ENCODE measurements at places on chromosomes 3 and 15. TPM values are rescaled to one million over a fixed set of nuclear protein-coding genes. Genes with fewer than 3 reads are reported as not detected.

The ZMYND10 gene
- total RNA-seq: 2.6 TPM

- peak; percentile 69 for DNase-seq
These were observed 56.3 kb downstream of the APBA2 start for GRCh38 chr15:28942046-28942445.

The GP9 gene
- total RNA-seq: not detected

DNA sequence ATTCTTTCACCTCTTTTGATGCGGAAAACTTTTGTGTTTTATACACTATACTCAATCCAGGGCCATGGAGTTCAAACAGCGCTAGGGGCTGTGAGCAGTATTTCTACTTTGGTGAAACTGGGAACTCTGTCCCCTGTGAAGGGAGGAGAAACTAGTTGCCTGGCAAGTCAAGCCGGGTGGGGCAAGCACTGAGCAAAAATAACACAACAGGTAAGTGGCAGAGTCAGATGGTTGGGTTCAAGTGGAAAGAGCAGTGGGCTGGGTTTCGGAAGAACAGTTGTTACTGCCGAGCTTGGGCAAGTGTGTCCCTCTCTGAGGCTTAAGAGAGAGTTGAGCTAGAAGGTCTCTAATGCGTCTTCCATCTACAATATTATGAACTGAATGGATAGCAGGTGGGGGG is 59.7 kb upstream of the ROPN1 start:
- no peak for DNase-seq

- DNase-seq: no peak
These were observed 2.5 kb upstream of the DPH6 start for GRCh38 chr15:35548435-35548834.

The NUP210 gene
- total RNA-seq: 142 TPM

DNA sequence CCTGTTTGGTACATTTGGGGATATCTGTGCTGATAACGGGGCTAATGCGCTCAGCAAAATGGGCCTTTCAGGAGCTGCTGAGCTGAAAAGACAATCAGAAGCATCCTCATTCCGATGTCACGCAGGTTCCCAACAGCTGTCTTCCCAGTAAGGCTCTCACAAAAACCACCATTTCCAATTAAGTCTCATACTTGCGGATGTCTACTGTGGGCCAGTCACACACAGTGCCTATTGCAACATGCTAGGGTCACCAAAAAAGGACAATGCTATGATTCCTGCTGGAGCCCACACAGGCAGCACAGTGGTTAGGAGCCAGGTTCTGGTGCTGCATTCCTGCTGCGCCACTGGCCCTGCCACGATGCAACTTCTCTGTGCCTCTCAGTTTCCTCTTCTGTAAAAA is 16.4 kb upstream of the LDHAL6B start:
- DNase-seq: no peak

The TCTA gene
- total RNA-seq: 12.4 TPM

GRCh38 chr15:64348455-64348854 is 7.5 kb downstream of the CSNK1G1 start:
- no peak for DNase-seq

The A4GNT gene
- total RNA-seq: not detected

DNA sequence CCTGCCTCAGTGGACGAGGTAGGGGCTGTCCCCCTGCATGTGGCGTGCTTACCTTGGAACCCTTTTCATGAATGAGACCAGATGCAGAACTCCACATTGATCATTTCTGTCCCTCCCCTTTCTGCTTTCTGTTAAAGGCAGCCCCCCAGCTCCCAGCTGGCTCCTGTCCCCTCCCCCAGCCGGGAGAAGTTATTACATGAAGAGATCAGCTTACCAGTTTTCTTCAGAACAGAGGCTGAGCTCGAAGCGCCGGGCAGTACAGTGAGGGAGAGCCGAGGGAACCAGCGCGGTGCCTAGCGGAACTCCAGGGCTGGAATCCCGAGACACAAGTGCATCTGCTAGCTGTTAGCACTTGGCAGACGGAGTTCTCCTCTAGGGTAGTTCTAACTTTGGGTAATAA is 263.3 kb upstream of the NR2E3 start:
- DNase-seq: no peak

The CDCP1 gene
- 0.32 TPM for total RNA-seq

The LTK gene
- 0.81 TPM for total RNA-seq

GRCh38 chr3:178479860-178480259 is 56.4 kb upstream of the KCNMB2 start:
- DNase-seq: no peak

The ERICH6 gene
- not detected for total RNA-seq

DNA sequence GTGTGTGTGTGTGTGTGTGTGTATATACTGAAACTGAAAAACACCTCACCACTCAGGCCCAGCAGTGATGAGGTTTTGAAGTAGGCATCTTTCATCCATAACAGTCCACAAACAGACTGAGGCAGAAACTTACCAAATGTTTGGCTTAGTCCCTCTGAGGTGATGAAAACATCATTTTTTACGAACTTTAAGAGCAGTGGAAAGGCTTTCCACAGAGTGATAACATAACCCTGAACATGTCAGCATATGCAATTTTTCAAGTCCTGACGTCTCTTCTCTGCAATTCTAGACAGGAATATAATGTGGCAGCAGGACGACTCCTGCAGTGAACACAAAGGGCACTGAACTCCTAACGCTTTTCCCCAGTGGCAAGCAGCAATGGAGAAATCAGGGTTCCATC is 247.0 kb upstream of the THBS1 start:
- DNase-seq: no peak

The UBE2E2 gene
- 23.2 TPM for total RNA-seq

DNA sequence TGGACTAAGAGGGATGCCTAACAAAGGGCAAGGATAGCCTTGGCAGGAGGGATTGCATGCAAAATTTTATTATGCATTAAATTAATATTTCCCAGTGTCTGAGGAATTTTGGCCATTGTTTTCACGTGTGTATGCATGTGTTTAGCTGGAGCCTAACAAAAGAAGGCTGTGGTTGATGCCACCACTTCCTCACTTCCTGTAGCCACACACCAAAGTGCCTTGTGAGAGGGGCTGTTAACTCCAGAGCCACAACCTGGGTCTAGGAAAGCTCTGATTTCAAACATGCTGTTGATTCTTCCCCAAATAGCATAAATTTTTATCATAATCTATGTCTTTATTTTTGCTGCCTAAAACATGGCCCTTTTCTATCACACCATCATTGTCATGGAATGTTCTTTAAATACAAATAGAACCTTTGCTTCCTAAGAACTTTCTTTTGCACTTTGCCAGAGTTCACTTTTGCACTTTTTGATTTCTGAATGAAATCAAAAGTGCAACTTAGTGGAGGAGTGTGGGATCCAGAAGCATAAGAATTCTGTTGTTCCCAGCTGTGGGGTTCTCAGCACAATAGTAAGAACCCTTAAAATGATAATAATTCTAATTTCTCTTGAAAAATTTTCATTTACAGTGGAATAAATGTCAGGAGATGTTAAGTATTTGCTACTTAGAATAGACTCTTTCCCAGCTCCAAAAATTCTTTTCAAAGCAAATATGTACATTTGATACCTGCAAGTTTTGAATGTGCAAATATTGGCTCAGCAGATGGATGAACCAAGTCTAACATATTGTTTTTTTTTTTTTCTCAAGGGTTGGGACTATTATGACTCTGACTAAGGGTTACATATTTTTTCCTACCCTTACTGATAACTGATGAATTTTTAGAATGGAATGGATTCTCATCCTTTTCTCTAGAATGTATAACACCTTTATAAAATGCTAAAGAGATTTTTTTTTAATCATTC is 35.6 kb upstream of the SPTSSB start:
- DNase-seq: peak; percentile 30

- no peak for DNase-seq
These were observed 6.2 kb downstream of the GRK7 start for GRCh38 chr3:141769221-141769894.

The NPAP1 gene
- not detected for total RNA-seq

- DNase-seq: no peak
These were observed 552.9 kb downstream of the MECOM start for GRCh38 chr3:169110633-169111032.

GRCh38 chr15:99037646-99038045 is 30.1 kb upstream of the PGPEP1L start:
- no peak for DNase-seq

The PCOLCE2 gene
- 1.1 TPM for total RNA-seq

DNA sequence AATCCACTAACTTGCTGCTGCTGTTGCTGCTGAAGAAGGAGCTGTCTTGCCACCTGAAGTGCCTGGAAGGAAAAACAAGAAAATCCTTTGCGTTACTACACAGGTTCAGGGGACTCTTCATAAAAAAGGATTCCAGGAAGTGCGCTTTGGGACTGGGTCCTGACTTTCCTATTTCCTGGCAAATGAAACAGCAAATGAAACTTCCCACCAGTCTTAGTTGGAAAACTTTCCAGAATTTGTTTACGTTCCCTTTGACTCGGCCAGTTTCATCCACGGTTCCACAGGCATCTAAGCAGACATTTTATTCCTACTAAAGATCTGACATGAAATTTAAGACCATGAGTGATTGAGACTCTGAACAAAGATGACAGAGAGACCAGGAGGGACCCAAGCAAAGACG is 471.0 kb downstream of the FOXP1 start:
- no peak for DNase-seq

The NOX5 gene
- total RNA-seq: not detected

DNA sequence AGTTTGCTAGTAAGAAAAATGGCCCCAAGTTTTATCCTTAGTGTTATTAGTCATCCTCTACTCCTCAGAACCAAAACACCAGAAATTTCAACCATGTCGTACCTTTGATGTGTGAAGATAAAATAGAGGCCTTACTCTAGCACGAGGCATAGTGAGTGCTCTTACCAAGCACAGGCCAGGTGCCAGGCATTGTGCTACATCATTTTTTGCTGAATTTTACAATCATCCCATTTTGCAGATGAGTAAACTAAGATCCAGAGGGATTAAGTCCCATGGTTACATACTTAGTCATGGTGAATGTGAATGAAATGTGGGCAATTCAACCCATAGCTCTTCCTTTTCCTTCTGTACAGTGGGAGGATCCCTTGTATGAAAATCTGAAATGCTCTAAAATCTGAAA is 15.2 kb downstream of the LMCD1 start:
- no peak for DNase-seq

The GOLGA8S gene
- 0.16 TPM for total RNA-seq

DNA sequence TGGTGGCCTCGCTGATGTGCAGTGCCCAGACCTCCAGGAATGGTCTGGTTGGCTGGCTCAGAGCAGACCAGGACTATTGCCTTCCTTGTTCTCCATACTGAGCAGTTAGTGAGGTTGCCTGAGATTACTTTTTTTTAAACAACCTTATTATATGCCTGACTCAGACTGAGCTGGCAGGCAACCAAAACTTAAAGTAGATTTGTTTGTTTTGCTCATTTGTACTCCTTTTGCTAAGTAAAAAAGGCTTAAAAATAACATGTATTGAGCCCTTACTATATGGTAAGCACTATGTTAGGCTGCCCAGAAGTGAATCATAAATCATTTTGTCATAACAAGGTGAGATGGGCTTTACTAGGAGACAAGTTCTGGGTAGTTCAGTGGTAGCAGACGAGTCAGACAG is 92.4 kb downstream of the GHSR start:
- no peak for DNase-seq

DNA sequence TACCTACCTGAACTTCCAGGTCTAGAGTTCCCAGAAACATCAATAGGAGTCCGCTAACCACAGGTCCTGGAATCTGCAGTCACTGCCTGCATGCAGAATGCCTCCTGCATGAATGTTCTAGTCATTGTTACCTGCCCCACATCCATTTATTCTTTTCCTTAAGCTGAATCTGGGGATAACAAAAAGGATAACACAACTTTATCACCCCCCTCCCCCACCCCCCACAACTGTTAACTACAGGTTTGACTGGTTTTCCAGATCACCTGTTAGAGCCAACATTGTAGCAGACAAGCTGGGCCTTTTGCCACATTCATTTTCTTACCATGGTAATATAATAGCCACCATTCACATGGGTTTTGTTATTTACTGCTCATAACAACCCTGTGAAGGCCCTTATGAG is 4.6 kb upstream of the CTSH start:
- DNase-seq: no peak

The GP5 gene
- total RNA-seq: 0.83 TPM

The SERINC4 gene
- total RNA-seq: not detected

DNA sequence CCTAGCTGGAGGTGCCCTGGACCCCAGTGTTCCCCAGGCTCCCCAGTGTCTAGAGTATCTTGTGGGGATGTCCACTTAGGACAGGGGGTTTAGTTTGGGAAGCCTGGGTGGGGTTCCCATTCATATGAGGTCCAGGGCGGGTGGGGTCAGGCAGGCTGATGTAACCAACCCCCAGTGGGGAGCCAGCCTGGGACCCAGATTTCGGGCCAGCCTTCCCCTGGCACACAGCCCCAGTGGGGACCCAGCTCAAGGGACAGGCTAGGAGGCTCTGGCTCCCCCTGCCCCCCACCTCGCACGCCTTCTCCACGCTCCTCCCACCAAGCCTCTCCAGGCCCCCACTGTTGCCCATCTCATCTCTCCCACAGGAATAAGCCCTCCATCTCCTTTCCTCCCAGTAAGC is 323.5 kb downstream of the UACA start:
- DNase-seq: no peak

GRCh38 chr3:60919296-60919695 is 332.0 kb downstream of the FHIT start:
- DNase-seq: no peak

DNA sequence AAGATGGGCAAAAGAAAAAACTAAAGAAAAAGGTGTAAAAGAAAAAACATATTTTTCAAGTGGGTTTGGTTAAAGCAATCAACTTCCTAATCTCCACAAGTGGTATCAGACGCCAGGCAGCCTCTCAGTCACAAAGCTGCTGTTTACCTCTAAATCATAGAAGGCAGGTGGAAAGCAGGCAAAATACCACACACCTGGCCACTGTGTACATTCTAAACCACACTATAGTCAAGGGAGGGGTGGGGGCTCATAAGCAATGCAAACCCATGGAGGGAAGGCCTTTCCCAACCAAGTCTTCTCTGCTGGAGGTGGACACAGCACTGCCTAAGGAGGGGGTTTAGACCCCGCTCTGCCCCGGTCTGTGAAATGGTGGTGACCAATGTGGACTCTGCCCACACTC is 50.4 kb downstream of the MCF2L2 start:
- DNase-seq: no peak

DNA sequence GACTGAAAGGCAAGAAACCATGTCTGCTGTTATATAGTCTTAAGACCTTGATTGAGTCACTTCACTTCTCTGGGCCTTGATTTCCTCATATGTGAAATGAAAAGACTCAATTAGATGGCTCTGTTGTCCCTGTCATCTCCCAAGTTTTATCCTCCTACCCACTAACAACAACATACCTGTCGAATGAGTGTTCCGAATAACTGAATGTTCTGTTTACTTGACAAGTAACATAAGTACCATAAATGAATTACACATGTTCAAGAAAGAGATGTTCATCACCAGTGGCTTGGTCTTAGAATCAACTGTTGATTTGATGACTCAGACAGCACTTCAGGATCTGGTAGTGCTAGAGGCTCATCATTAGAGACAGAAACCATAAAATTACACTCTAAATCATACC is 311.7 kb downstream of the VPS13C start:
- DNase-seq: no peak

Data from activated CD8-positive, alpha-beta T cell treated with anti-CD3 and anti-CD28 coated beads for 36 hours (primary cell).